ENCODE measurements at places on chromosomes 12 and 14.

DNA sequence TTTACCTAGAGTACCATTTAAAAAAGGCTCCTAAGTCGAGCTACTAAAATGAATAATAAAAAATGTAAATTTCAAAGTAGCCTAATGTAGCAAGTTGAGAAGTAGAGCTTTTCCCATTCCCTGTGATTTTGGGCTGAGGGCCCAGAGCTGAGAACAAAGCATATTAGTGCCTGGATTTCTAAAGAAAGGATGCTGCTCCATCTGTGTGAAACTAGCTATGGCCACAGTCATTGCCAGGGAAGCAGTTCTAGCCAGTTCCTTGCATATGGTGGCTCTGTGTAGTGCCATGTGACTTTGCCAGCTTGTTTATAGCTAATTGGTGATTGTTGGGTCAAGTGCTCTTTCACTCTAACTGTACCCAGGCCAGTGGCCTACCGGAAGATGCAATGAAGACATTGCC, 20.4 kb upstream of the FBXO33 start:
- DNase-seq, result no peak

DNA sequence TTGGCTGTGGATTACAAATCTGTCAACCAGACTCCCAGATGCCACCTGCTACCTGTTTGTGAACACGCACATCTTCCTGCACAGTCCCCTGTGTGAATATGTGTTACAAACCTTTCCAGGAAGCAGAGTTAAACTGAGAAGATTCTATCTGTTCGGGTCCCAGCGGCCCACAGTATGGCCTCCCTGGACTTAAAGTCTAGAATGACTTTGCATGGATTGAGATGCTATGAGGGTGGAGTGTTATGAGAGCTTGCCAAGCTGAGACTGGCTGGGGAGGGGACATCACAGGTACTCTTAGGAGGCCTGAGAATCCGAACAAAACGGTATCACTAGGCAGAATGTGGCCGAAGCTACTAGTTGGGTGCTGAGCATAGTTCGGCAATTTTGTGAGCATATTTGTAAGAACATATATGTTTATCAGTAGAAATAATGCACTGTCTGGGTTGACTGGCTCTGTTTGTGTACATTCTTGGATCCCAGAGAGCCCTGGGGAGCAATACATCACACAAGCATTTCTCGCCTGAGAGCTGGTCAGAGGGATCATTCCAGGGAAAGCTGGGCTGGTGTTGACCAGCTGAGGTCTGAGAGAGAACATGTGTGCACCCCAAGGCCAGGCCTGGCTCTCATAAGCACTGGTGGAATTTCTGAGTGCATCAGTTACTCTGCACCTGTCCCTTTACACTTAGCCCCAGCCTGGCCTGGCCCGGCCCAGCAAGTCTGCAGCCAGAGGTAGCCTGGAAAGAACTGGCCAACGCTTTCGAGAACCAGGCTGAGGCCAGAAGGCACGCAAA, 29.8 kb upstream of the LTBP2 start:
- DNase-seq, result no peak

DNA sequence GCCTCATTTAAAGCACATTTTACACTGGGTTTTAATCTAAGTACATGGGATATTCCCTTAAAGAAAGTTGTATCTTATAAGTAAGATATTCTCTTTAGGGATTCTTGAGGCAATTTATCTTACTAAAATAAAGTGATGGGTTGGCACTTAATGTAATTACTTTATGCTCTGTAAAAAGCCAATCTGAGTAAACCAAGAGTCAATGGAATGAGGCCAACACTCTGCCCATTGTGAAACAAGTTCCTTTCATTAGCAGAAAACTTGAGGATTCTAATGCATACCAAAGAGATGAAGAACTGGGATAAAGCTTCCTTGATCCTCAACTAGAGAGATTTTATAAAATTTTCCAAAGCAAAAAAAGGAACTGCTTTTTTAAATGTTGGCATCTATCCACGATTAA, 121.2 kb downstream of the METTL25 start:
- no peak for DNase-seq

GRCh38 chr12:48001505-48002413, 2.5 kb downstream of the COL2A1 start:
- no peak for DNase-seq

GRCh38 chr12:130701402-130701744, 14.7 kb downstream of the RIMBP2 start:
- no peak for DNase-seq

DNA sequence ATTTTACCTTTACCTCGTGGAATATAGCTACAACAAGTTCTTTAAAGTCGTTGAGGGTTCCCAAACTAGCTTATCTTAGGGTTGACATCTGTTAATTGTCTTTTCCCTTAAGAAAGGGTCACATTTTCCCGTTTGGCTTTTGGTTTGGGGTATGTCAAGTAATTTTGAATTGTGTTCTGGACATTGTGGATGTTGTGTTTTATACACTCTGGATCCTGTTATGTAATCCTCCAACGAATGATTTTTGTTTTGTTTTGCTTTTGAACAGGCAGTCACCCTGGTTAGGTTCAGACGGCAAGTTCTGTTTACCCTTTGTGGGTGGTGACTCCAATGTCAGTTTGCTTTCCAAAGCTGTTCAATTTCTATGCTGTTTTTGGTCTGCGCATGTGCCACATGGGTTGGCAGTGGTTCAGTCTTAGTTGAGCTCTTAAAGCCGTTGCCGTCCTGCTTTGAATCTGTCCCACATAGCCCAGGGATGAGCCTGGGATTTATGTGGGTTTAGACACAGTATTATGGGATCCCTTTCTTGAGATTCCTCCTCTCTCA, 84.8 kb downstream of the TESC start:
- no peak for DNase-seq

DNA sequence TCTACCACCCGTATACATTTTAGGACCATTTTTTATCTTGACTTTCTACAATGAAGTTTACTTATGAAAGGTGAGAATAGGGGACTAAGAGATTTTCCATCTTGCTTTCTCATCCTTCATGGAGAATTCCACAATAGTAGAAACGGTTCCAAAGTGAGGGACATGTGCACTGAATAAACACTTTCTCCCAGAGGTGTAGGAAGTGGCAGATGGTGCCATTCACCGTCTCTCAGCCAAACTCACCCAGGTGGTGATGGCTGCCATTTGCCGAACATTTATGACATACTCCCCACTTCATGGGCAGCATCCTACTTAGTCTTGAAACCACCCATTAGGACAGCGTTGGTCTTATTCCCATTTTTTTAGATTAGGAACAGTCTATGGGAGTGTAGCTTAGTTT, 540.5 kb downstream of the DIO2 start:
- no peak for DNase-seq

DNA sequence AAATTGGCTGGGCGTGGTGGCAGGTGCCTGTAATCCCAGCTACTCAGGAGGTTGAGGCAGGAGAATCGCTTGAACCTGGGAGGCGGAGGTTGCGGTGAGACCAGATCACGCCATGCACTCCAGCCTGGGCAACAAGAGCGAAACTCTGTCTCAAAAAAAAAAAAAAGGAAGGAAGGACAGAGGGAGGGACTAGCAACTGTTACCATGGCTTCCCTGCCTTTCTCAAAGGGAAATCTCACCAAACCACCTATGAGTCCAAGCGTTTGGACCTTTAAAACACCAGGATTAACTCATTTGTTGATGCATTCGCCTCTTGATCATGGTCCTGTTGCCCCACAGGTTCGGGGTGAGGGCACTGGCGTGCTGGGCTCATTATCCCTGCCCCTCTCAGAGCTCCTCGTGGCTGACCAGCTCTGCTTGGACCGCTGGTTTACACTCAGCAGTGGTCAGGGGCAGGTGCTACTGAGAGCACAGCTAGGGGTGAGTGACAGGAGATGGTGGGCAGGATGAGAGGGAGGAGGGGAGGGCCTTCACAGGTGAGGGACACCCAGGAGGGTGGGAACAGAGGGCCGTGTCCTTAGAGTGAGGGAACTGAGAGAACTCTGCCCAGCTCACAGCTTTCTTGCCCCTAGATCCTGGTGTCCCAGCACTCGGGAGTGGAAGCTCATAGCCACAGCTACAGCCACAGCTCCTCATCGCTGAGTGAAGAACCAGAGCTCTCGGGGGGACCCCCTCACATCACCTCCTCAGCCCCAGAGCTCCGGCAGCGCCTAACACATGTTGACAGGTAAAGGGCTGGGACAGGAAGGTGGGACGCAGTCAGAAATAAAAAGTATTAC, 10.2 kb upstream of the MYL6B start:
- DNase-seq, result no peak
